Stimulated activated CD4-positive, alpha-beta T cell treated with anti-CD3 and anti-CD28 coated beads, Interleukin-12 subunit alpha, Interleukin-12 subunit beta, amount 100 ng/mL, for 48 hours (primary cell): ENCODE measurements at places on chromosomes 3 and 15.

DNA sequence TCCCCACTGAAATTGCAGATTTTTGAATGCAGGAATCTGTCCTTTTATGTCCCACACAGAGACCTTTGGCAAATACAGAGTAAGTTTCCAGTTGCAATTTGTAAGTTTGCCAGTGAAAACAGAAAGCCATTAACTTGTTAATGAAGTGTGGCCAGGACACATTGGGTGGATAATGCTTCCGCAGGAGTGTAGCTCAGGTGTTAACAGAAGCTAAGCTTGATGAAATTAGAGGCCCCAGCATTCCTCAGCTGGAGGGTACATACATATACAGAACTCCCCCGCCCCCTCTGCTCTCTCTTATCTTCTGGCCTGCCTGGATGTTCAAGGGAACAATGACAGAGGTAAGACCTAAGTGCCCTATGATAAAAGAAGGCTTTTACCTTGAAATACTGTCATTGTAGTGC lies 8.1 kb upstream of the LRRC2 start:
- no peak for DNase-seq

DNA sequence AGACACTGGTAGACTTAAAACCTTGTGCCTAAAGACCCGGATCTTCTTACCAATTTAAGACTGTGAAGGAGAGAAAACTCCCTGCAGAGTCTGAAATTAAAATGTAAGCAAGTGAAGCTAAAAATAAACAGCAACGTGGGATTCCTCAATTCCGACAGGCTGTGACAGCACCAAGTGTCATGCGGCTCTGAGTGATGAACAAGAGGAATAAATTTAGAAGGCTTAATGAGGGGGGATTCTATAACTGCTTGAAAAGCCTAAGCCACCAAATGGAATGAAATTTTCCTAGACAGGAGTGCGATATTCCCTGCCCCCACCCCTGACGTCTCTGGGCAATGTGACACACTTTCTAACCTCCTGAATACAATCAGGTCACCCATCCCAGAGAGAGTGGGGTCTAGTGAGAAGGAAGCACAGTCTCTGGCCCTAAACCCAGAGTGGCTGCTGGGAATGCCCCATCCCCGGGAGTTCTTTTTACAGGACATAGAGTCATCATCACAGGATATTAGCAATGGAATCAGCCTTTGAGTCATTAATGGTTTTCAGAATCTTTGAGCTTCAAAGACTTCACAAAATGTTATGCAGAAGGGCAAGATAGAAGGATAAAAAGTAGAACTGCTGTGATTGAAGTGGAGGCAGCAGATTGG lies 114.3 kb downstream of the EDEM1 start:
- no peak for DNase-seq

DNA sequence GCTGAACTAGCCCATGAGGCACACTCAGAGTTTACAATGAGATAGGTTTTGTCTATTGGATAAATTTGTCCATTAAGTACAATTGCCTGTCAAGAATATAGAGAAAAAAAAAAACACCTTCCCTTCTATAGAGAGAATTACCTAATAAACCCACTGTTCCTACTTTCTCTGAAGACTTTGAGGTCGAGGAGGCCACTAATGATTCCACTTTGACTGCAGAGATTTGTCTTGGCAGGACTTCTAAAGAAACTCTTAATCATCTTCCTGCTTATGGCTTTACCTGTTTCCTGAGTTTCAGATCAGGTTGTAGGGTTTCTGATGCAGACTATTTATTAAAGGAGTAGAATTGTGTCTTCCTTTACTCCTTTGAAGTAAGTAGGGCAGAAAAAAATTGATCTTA lies 342.4 kb upstream of the KCNMB2 start:
- DNase-seq: no peak

- DNase-seq: no peak
These were observed 12.3 kb downstream of the NUDT16 start for GRCh38 chr3:131393868-131394267.

DNA sequence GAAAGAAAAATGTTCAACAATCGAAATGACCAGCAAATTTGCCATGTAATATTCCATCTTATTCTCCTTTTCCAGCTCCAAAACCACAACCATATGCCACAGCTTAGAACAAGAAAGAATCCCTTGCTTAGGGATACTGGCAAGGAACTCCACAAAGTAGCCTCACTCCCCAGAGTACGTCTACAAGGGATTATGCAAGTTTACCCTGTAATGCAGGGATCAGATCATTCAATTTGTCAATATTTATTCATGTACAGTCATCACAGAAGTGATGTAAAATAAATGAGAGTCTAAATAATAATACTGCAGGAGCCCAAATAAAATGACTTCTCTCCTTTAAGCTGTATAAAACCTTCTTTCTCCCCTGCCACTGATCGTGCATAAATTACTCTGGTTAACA lies 23.5 kb upstream of the MYO1E start:
- DNase-seq: no peak

- DNase-seq: no peak
These were observed 54.6 kb downstream of the ARMC8 start for GRCh38 chr3:138241676-138242075.

DNA sequence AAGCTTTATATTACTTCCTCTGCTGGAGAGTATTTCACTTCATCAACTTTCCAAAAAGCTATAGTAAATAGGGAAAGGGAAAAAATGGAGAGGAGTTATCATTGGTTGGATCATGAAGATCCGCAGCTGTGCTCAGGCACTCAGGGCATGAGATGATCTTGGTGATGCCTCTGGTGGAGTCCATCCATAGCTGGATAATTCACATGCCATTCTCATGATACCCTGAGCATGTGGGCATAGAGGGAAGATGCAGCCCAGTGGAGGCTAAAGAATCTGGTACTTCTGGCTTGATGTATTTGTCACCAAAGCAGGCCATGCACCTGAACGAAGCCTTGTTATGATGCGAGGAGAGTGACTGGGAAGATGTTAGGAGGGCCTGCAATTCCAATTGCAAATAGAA lies 150.2 kb downstream of the CHST2 start:
- DNase-seq: no peak

DNA sequence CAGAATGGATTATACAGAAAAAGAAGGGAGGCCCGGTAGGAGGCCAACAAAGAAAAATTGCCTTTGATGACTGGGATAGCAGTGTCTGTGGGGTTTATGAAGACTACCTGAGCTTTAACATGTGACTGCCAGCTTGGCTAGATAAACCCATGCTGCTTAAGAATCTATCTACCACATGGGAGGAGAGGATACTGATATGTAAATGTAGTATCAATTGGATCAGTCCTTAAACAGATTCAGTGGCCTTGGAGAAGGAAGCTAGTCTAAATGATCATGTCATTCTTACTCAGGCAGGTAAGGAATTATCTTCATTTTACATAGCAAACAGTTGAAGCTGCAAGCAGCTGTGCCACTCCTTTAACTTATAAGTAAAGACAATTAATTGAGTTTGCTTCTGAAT lies 50.0 kb upstream of the SYNPR start:
- no peak for DNase-seq

GRCh38 chr3:62007036-62007435 lies 366.3 kb downstream of the FEZF2 start:
- no peak for DNase-seq

GRCh38 chr3:9778143-9779074 lies 8.7 kb upstream of the CAMK1 start:
- peak; percentile 62 for DNase-seq

DNA sequence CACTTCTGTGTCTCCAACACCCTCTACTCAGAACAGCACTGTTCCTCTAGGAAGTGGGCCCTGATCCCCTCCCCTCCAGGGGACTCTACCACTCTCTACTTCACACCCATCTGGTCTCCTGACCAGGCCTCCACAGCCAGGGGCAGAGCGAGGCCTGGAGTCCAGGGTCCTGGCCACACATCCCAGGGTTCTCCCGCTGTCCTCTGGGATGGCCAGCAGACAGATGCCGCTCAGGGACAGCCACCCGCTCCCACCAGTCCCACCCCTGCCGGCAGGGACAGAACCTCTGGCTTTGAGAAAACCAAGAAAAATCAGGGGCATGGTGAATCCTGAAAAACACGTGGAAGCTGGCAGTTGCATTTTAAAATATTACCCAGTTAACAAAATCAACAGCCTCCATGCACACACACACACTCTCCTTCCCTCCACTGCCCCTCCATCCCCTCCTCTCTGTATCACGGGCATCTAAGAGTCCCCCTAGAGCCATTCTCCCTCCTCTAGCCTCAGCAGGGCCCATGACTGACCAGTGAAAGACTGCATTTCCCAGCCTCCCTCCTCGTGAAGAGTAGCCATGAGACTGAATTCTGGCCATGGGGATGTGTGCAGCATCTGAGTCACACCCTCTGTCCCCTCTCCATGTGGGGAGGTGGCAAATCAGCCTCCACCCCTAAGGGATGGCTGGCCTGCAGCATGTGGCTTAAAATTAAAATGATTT lies 32.1 kb upstream of the IQSEC1 start:
- DNase-seq: no peak

GRCh38 chr15:87851497-87851896 lies 405.0 kb downstream of the NTRK3 start:
- no peak for DNase-seq

DNA sequence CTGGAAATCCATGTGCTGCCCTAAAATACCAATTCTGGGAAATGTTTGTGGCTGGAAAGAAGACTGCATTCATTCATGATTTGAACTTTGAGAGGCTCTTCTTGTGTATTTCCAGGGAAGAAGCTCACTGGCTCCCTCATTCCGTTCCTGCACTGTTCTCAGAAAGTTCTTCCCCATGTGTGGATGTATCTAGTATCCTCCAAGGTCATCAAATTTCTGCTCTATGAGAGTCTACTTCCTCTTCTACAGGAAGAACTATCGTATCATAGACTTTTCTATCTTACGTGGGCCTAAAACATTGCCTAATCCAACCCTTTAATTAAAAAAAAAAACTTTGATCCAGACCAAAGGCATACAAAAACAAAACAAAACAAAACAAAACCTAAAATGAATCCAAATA lies 2.9 kb downstream of the CCR3 start:
- DNase-seq: no peak

DNA sequence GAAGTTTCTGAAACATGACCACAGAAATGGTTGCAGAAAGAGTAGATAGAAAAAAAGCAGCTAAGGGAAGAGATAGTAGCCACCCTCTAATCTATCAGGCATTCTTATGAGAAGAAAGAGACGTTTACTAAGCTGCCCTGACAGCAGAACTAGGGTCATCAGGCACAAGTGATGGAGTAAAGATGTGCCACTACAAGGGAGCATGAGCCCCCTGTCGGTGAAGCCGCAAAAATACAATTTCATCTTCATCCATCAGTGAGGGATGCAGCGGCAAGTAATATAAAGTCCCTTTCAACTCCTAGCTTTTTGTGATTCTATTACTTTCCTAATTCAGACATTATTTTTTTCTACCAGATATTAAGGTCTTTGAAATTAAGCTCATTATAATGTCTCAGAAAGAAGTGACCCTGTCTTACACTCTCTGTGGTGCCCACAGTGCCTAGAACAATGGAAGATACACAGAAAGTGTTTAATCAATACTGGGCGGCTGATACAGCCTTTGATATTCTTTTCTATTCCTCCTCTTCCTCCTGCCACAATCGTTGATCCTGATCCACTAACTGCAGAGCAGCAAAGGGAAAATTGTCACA lies 651.6 kb downstream of the NTRK3 start:
- no peak for DNase-seq

DNA sequence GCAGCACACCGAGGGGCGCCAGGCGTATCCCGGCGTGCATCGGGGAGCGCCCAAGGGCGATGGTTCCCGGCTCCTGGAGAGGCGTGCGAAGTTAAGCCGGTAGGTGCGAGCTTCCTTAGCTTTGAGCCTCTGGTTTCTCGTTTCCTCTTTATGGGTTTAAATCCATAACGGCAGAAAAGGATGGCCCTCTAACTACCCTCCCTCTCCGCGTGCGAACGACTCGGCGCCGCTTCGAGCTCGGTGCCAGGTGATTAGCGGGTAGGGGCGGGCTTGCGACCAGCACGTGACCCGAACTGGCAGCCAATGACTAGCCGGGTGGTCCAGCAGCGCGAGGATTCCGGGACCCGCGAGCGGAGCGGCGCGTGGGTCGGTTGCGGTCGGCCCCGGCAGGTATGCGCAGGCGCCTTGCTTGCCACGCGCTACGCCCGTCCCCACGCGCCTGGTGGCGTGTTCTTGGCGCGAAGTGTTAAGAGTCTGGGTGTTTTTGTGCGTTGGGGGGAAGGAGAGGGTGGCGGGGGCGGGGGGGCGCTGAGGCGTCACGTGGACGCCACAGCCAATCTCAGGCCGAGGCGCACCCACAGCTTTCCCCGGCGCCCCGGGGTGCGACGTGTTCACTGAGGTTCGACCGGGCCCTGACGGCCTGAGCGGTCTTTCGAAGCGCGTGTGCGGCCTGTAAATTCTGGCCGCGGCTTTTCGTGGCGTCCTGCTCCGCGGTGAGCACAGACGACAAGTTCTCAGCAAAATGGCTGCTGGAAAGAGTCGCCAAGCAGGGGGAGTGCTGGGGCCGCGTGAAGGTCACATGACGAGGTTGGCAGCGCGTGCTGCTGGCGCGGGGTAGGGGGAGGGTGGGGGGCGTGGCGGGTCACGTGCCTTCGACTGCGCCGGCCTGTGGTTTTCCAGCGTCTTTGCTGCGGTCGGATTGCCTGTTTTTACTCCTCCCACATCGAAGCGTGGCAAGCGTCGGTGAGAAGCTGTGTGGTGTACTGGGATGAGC lies 38.7 kb upstream of the MGA start:
- peak; percentile 78 for DNase-seq

- no peak for DNase-seq
These were observed 164.1 kb downstream of the ARRDC4 start for GRCh38 chr15:98124581-98124980.

GRCh38 chr15:74826364-74826819 lies at the start of gene CPLX3:
CPLX3 (plus strand) TSS chr15:74826627; CDS start chr15:74826704, 77 bp downstream.
- DNase-seq: peak; percentile 35

DNA sequence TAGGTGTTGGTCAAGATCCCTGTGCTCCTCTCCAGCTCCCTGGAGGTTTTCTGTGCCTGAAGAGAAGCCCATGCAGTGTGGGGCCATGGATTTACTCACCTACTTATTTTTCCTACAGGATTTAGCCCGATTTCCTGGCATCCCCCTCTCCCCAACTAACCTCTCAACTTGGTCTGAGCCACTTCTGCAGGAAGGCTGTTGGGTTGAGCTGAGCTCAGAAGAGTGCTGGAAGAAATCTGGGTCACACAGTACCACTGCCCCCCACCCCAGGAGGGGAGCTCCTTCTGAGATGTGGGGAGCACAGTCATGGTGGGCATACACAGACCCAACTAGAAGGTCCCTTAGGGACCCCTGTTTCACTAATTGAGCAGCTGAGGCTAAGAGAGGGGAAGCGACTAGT lies 34.4 kb upstream of the SLCO2A1 start:
- DNase-seq: no peak

DNA sequence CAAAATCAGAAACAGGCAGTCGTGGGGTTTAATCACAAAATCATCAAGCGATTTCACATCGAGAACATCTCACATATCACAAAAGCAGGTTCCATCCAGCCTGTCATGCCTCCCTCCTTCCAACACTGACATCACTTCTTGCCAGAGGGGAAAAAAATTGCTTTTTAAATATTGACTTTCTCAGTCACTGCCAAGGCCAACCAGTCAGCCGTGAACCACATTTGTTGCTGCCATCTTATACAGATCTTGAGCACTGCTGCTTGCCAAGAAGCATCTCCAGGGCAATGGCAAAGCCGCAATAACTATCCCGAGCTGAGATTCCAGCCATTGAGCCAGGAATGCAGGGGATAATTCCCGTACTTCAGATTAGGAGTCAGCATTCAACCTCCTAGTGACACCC lies 174.6 kb downstream of the ANXA2 start:
- no peak for DNase-seq

- DNase-seq: no peak
These were observed 659.3 kb downstream of the ROBO2 start for GRCh38 chr3:77699125-77699691.
